ENCODE measurements at places on chromosomes 13 and 19.

DNA sequence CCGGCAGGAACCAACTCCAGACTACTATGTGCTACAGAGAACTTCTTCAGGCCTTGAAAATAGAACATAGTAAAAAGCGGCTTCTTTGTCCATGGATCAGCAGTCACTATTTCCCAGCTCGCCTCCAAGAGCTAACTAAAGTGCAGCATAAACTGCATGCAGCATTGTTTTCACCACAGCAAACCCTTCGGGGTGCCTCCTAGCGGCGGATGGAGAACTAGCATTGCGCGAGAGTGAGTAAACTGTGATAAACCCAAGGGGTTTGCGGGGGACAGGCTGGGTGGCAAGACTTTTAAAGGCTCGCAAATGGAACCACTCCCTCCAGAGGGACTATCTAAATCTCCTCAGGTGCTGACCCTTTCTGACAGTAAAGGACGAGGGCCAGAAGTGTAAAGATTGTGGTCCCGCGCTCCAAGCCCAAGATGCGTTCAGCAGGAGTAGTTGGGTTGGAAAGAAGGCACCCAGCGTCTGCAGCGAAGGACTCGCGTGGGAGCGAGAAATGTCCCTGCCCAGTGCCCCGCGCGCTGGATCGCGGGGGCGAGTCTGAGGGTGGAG is 21.5 kb upstream of the SGCG start:
- DNase-seq = peak; percentile 35

- no peak for DNase-seq
These were observed 47.9 kb downstream of the MICU2 start for GRCh38 chr13:21556051-21556450.

GRCh38 chr13:103130146-103130545 is 63.9 kb upstream of the SLC10A2 start:
- DNase-seq = no peak

GRCh38 chr19:53424968-53425597 is 6.7 kb upstream of the ZNF761 start:
- peak; percentile 55 for DNase-seq

- DNase-seq = no peak
These were observed 42.7 kb downstream of the CAPN12 start for GRCh38 chr19:38701455-38702063.

GRCh38 chr13:31891472-31891871 is 140.1 kb upstream of the FRY start:
- no peak for DNase-seq
